ENCODE measurements at places on chromosomes 5 and 9.

GRCh38 chr5:123671042-123671441 lies 159.1 kb downstream of the CSNK1G3 start:
- H3K4me1 ChIP-seq, result peaks cover 16% of the 10 kb centered on the region
- H3K4me3 ChIP-seq, result no peak overlapping the region
- no peak overlapping the region for H3K27ac ChIP-seq
- H3K36me3 ChIP-seq, result no peaks in the 10 kb centered on the region
- H3K27me3 ChIP-seq, result no peaks in the 10 kb centered on the region

GRCh38 chr9:75672478-75672877 lies 218.0 kb upstream of the PCSK5 start:
- DNase-seq, result no peak
- H3K36me3 ChIP-seq, result no peaks in the 10 kb centered on the region
- peaks cover 12% of the 10 kb centered on the region for H3K27me3 ChIP-seq
- H3K4me3 ChIP-seq, result no peak overlapping the region
- no peaks in the 10 kb centered on the region for H3K4me1 ChIP-seq

DNA sequence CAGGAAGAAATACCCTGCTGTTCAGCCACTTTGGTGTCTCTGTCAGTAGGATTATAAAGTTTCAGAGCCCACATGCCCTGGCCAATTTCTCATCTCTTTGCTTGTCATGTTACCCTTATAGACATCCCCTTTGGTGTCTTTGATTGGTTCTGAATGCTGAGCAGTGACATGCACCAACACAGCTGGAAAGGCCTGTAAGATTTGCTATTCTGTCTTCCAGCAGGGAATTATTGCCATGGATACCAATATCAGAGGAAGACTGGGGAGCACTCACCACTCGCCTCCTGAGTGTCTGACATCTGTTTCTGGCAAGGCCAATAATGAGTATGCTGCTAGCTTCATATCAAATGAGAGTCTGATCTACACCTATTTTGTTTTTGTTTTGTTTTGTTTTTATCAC lies 34.4 kb downstream of the RAB3C start:
- no peaks in the 10 kb centered on the region for H3K4me1 ChIP-seq
- peaks cover 2% of the 10 kb centered on the region for H3K27me3 ChIP-seq
- H3K27ac ChIP-seq, result no peak overlapping the region
- no peaks in the 10 kb centered on the region for H3K36me3 ChIP-seq
- no peak for DNase-seq

GRCh38 chr5:106873568-106873967 lies 797.2 kb downstream of the EFNA5 start:
- H3K4me3 ChIP-seq, result no peak overlapping the region
- H3K4me1 ChIP-seq, result peaks cover 7% of the 10 kb centered on the region
- H3K36me3 ChIP-seq, result no peaks in the 10 kb centered on the region
- no peaks in the 10 kb centered on the region for H3K27me3 ChIP-seq
- no peak for DNase-seq

DNA sequence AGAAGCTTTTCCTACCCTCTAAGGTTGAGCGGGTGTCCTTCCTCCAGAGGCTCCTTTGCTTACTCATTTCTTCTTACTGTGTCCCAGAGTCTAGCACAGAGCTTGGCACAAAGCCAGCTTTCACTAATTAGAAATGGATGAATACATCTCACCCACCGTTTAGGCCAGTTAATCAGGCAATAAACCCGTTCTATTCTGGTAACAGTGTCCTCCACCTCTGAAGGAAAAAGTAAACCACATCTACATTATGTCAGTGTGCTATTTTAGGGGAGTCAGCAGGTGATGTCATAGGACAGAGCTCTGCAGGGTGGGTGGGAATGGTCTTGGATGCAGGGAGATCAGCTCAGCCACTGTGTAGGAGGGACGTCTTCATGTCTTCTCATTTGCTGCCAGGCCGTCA lies 109.2 kb downstream of the OSTF1 start:
- peaks cover 8% of the 10 kb centered on the region for H3K27me3 ChIP-seq
- peaks cover 15% of the 10 kb centered on the region for H3K4me1 ChIP-seq
- peaks cover 6% of the 10 kb centered on the region for H3K36me3 ChIP-seq
- H3K4me3 ChIP-seq, result no peak overlapping the region

DNA sequence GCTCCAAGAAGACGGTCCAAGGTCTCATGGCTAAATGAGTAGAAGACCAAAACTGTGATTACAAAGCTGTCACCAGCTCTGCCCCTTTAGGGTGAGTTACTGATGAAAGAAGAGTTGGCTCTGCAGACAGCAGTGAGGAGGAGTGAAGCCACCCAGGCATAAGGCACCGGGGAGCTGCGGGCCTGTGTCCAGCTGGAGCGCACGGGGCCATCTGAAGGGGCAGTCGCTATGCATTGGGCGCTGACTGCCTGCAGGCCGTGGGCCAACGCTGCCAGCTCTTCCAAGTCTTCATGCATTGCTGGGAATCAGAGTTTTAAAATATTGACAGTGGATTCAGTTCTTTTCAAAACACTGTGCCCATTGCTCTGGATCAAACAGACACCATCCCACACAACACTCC lies 70.3 kb downstream of the DAPK1 start:
- no peak overlapping the region for H3K27ac ChIP-seq
- H3K4me1 ChIP-seq, result peaks cover 67% of the 10 kb centered on the region
- no peak overlapping the region for H3K4me3 ChIP-seq
- no peak for DNase-seq

DNA sequence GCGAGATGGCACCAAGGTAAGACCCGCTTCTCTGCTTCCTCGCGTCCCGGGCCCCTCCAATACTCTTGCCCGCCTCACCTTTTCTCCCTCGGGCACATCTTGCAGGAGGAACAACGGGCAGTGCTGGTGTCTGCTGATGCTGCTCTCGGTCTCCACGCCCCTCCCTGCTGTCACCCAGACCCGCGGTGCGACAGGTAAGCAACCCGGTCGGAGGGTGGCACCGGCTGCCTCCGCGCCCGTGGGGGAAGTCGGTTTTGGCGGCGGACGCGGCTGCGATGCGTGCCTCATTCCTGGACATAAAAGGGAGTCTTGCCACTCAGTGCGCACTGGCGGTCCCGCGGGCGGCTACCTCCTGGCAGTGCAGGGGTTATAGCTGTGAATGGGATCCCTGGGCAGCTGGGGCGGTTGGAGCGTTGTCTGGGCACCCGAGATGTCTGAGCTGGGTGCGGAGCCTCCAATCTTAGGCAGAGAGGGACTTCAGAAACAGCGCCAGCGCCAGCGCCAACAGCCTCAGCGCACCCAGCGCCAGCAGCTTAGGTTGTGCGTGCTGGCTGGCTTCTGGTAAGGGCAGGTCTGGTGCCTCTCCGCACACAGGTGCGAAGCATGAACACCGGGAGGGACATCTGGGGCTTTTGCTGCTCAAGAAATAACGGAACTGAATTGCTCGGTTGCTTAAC lies 488 bp downstream of the COL15A1 start:
- no peak overlapping the region for H3K27ac ChIP-seq
- H3K36me3 ChIP-seq, result no peaks in the 10 kb centered on the region
- H3K27me3 ChIP-seq, result peaks cover 60% of the 10 kb centered on the region
- peaks cover 15% of the 10 kb centered on the region for H3K4me1 ChIP-seq
- peak overlapping the region; percentile 82 for H3K4me3 ChIP-seq

DNA sequence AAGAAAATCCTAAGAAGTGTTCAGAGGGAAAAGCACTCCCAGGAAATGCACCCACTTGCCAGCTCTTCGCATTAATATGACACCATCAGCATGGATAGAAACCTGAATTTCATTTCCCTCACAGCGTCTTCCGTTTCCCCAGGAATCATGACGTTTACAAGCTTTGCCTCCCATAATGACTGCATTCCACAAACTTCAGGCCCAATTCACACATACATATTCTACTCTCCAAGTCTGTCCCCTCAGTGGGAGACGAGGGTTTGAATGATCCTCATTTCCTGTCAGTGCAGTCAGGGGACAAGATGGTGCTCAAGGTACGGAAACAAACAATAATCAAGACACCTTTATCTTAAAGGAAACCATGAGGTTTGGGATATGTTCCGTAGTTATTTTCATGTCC lies 44.9 kb upstream of the MAN2A1 start:
- H3K27me3 ChIP-seq, result no peaks in the 10 kb centered on the region
- no peaks in the 10 kb centered on the region for H3K36me3 ChIP-seq
- H3K4me1 ChIP-seq, result peaks cover 14% of the 10 kb centered on the region
- no peak overlapping the region for H3K4me3 ChIP-seq
- H3K27ac ChIP-seq, result no peak overlapping the region

DNA sequence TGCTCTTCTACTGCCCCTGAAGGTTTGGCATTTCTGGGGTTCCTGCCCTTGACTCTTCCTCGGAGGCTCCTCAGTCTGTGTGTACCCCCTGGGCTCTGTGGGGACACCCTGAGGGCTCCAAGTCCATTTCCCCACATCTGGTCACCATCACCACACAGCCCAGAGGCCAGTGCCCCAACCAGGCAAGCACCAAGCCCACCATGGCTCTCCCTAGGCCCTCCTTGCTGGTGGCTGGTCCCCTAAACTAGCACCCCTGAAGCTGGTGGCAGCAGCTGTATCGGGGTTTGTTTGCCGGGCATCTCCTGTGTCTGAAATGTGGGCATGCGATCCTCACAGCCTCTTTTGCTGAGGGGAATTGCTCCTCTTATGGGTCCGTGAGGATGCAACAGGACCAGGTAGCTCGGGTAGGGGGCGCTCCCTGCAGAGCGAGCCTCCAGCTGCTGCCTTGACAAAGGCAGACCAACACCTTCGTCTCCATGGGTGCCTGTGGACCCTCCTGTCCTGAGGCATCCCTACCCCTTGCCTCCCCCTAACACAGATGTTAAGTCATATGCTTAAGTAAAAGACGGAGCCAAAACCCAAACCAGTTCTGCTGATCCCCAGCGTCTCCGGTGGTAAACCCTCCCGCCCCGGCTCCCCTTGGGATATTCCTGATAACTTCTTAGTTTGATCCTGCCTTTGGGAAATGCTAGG lies 138.9 kb upstream of the IRX4 start:
- peaks cover 16% of the 10 kb centered on the region for H3K27me3 ChIP-seq
- H3K4me3 ChIP-seq, result no peak overlapping the region
- no peak for DNase-seq
- no peaks in the 10 kb centered on the region for H3K36me3 ChIP-seq
- no peaks in the 10 kb centered on the region for H3K4me1 ChIP-seq
- H3K27ac ChIP-seq, result no peak overlapping the region

DNA sequence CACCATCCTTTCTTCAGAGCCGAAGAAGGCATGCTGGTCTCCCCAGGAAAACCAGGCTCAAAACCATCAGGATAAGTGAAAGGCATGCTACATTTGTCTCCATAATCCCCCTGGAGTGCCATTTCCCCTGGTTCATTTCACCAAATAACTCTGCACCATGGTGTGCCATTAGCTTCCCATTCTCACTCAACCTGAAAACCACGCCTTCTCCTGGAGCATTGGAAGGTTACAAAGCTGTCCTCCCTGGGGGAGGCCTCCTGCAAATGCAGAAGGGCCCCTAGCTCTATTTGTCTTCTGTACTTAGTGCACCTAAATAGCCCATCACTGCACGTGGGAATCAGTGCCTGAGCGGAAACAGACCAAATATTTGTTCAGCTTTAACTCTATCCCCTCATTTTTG lies 90.2 kb upstream of the ICE1 start:
- DNase-seq, result no peak
- H3K4me1 ChIP-seq, result peaks cover 69% of the 10 kb centered on the region
- H3K27me3 ChIP-seq, result no peaks in the 10 kb centered on the region
- no peak overlapping the region for H3K4me3 ChIP-seq

- no peak overlapping the region for H3K4me3 ChIP-seq
- H3K27ac ChIP-seq, result no peak overlapping the region
- peaks cover 30% of the 10 kb centered on the region for H3K4me1 ChIP-seq
- H3K36me3 ChIP-seq, result no peaks in the 10 kb centered on the region
- H3K27me3 ChIP-seq, result peaks cover 9% of the 10 kb centered on the region
These were observed 14.2 kb upstream of the RALGDS start for GRCh38 chr9:133135146-133135745.

GRCh38 chr9:121214005-121214404 lies 12.3 kb upstream of the RAB14 start:
- no peaks in the 10 kb centered on the region for H3K27me3 ChIP-seq
- H3K27ac ChIP-seq, result no peak overlapping the region
- no peak for DNase-seq
- H3K36me3 ChIP-seq, result no peaks in the 10 kb centered on the region
- H3K4me3 ChIP-seq, result no peak overlapping the region
- H3K4me1 ChIP-seq, result peaks cover 9% of the 10 kb centered on the region

GRCh38 chr5:21776466-21776865 lies 1076.7 kb downstream of the CDH12 start:
- peaks cover 3% of the 10 kb centered on the region for H3K27me3 ChIP-seq
- no peaks in the 10 kb centered on the region for H3K36me3 ChIP-seq
- no peak overlapping the region for H3K4me3 ChIP-seq
- H3K27ac ChIP-seq, result no peak overlapping the region
- no peaks in the 10 kb centered on the region for H3K4me1 ChIP-seq

DNA sequence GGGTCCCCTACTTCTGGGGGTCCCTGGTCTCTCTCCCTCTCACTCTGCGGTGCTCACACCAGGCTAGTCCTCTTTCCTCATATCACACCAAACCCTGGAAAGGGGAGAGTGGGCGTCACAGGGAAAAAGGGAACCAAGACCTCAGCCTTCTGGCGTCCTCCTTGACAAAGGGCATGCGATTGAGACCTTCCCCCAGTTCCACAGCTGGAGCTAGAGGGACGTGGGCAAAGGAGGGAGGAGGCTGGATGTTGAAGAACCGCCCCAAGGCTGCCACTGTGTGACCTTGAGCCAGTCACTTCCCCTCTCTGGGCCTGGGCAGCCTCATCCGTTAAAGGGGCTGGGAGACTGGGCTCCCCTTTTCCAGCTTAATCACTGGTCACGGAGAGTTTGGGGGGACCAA lies 18.5 kb upstream of the TOR2A start:
- peaks cover 10% of the 10 kb centered on the region for H3K36me3 ChIP-seq
- peaks cover 7% of the 10 kb centered on the region for H3K4me1 ChIP-seq
- no peak overlapping the region for H3K4me3 ChIP-seq
- DNase-seq, result no peak
- H3K27ac ChIP-seq, result no peak overlapping the region

DNA sequence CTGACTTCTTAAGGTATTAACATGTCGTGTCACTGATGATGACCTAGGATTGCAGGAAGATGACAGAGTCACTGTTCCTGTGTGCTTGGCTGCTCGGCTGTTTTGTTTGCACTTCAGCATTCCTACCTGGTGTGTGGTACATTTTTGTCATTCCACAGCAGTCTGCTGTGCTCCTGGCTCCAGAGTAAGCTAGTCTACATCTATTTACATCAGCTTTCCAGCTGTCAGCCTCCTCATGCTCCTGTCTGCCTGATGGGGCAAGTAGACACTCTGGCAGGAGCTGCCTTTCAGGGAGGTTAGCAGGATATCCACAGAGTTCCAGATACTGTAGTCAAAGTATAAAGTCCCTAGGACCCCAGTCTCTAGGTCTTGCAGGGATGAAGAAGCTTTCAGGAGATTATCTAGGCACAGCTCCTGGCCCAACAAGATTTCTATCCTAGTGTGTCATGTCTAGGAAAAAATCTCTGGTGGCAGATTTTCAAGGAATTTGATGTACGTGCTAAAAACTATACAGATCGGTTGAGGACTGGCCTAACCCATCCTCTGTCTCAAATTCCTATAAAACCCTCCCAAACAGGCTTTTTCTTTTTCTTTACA lies 28.4 kb downstream of the RUSC2 start:
- H3K4me1 ChIP-seq, result peaks cover 94% of the 10 kb centered on the region
- no peak for DNase-seq
- H3K27me3 ChIP-seq, result no peaks in the 10 kb centered on the region
- H3K4me3 ChIP-seq, result no peak overlapping the region
